ENCODE measurements at places on chromosomes 3 and 15.

GRCh38 chr15:50685976-50686468 is 575 bp downstream of the TRPM7 start:
- H3K27ac ChIP-seq: peak overlapping the region; percentile 98
- H3K36me3 ChIP-seq: peaks cover 25% of the 10 kb centered on the region
- peak; percentile 67 for DNase-seq
- no peaks in the 10 kb centered on the region for H3K27me3 ChIP-seq

DNA sequence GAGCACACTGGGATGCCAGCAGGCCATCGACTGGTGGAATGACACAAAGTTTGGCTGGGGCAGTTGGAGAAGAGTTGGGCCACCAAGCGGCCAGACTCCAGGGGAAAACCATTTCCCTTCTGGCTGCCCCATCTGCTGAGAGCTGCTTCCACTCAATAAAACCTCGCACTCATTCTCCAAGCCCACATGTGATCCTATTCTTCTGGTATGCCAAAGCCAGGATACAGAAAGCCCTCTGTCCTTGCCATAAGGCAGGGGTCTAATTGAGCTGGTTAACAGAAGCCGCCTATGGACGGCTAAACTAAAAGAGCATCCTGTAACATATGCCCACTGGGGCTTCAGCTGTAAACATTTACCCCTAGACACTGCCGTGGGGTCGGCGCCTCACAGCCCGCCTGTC is 55.1 kb downstream of the NKIRAS1 start:
- H3K4me3 ChIP-seq: no peak overlapping the region
- H3K4me1 ChIP-seq: peaks cover 41% of the 10 kb centered on the region
- DNase-seq: no peak
- H3K36me3 ChIP-seq: peaks cover 2% of the 10 kb centered on the region
- H3K27ac ChIP-seq: no peak overlapping the region

DNA sequence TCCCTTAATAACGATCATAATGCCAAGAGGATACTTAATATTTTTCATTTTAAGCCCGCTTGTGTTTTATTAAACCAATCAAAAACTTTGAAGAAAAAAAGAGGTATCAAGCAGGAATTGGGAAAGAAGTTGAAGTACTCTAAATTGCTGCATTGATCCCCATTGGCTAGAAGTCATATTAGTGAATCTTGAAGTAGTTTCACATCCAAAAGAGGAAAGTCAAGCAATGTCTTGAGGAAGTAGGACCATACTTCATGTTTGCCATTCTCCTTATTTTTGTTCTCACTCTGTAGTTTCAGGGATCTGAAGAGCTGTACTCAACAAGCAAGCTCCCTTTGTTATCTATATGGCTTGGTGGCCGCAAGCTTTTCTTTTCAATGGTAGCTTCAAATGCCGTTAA is 2.2 kb downstream of the SCAANT1 start:
- H3K36me3 ChIP-seq: peaks cover 17% of the 10 kb centered on the region
- DNase-seq: no peak
- peak overlapping the region; percentile 22 for H3K4me3 ChIP-seq

GRCh38 chr15:45548753-45549520 is 26.4 kb upstream of the SLC30A4 start:
- DNase-seq: no peak
- H3K27ac ChIP-seq: no peak overlapping the region
- H3K27me3 ChIP-seq: peaks cover 7% of the 10 kb centered on the region
- H3K36me3 ChIP-seq: no peaks in the 10 kb centered on the region

DNA sequence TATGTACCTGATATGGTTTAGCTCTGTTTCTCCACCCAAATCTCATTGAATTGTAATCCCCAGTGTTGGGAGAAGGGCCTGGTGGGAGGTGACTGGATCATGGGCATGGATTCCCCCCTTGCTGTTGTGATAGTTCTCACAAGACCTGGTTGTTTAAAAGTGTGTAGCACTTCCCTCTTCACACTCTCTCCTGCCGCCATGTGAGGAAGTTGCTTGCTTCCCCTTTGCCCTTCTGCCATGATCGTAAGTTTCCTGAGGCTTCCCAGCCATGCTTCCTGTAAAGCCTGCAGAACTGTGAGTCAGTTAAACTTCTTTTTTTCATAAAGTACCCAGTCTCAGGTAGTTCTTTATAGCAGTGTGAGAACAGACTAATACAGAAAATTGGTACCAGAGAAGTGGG is 93.1 kb downstream of the C3orf70 start:
- H3K36me3 ChIP-seq: peaks cover 11% of the 10 kb centered on the region
- peaks cover 3% of the 10 kb centered on the region for H3K27me3 ChIP-seq
- no peaks in the 10 kb centered on the region for H3K4me1 ChIP-seq
- H3K27ac ChIP-seq: no peak overlapping the region
- H3K4me3 ChIP-seq: no peak overlapping the region
- DNase-seq: no peak

All from activated T-helper 1 cell treated with anti-CD3 and anti-CD28 coated beads, Interleukin-12 subunit alpha, Interleukin-12 subunit beta, Interleukin-2, Interleukin-4 antibody, amounts not matched to agents 30 ng/mL and 10 ng/mL and 1 ng/mL, durations not matched to agents 14 hours and 24 hours and 36 hours (primary cell).